Islet precursor cell (in vitro differentiated cells): ENCODE measurements at places on chromosomes 5 and 9.

DNA sequence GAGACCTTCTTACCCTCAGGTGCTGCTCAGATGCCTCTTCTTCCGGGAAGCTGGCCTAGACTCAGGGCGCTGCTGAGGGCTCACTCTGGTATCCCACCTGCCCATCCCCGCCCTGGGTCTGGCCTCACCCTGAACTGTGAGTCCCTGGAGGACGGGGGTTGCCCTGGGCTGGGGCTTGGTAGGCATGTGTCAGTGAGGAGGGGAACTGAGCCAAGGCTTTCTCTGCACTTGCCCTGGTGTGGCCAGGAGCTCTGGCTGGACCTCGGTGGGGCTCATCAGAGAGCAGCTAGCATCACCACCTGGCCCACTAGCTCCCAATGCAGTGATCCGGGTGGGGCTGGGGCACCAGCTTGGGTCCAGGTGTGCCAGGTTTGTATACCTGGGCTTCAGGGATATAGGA is 15.6 kb downstream of the PLEKHG4B start:
- DNase-seq = no peak

- no peak for DNase-seq
Observed at GRCh38 chr5:173909199-173909598, 21.1 kb downstream of the CPEB4 start.

DNA sequence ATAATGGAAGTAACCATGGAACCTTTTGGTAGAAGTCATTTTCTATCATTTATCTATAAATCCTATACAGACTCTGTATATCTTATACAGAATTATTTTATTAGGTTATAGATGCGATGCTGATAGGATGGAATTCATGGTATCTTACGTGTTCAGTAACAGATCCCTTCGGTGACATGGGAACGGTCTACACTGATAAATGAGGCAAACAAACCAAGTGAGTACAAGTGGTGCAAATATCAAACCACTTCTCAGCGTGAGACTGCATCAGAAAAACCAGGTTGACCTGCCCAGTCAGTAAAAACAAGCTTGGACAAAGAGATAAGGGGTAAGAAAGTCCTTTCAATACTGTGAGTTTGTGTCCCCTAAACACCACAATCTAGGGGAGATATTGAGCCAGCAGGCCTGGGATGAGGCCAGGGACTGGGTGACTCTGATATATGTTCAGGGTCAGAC is 215.5 kb downstream of the GAPVD1 start:
- DNase-seq = no peak

DNA sequence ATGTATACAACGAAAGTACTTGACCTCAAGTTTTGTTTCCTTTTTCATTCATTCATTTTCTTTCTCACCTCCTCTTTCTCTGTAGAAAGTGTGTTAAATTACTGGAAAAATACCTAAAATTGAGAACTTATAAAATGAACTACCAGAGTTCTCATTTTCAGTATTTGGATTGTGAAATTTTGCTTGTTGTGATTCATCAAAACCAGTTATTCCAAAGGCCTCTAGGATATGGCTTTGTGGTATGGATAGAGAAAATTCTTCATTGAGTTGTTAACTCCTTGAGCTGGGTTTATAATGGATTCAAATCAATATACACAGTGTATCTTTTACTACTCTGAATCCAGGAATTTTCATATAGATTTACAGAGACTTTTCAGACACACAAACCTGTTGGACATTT is 287.6 kb downstream of the KDM4C start:
- DNase-seq = no peak

DNA sequence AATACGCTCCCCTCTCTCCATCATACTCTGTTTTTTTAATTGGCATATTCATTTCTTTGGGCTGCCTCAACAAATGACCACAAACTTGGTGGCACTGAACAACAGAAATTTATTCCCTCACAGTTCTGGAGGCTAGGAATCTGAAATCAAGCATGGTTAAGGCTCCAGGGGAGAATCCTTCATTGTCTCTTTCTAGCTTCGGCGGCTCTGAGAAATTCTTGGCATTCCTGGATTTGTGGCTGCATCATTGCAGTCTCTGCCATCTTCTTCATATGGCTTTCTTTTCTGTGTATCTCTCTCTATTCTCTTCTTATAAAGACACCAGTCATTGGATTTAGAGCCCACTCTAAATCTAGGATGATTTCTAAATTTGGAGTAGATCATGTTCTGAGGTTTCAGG is 10.9 kb upstream of the SLC24A2 start:
- peak; percentile 67 for DNase-seq
